ENCODE measurements at places on chromosomes 12 and 14. TPM values are rescaled to one million over a fixed set of nuclear protein-coding genes. Genes with fewer than 3 reads are reported as not detected.
A peak's percentile ranks its signal among the peaks of the same experiment; 100 is the strongest.

Gene SYNE3
- total RNA-seq, result 22.8 TPM

Gene FAM90A1
- 0.30 TPM for total RNA-seq

Gene CCNK
- 99.0 TPM for total RNA-seq

Gene MAP3K9
- total RNA-seq, result 5.6 TPM

Gene IFNG-AS1
- 1.2 TPM for total RNA-seq

Gene PRICKLE1
- not detected for total RNA-seq

Gene USP15
- 95.5 TPM for total RNA-seq

Gene NELL2
- 72.2 TPM for total RNA-seq

Gene SRRM4
- total RNA-seq, result not detected

GRCh38 chr14:26594756-26595545 is 2.9 kb downstream of the NOVA1 start:
- no peak for DNase-seq

DNA sequence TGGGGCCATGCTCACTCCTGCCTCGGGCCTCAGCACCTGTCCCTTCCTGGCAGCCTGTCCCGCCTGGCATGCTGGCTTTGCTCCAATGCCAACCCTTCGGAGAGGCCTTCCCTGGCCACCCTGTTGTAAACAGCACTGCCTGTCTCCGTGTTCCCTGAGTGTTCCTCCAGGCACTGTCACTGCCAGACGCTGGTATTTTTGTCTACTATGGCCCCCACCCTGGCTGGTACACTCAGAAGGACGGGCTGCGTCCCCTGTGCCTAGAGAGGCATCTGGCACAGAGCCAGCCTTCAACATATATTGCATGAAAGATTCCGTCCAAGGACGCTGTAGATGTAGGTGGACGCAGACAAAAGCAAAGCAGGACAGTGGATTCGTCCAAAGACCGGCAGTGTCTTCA is 2.7 kb upstream of the ASPG start:
- DNase-seq, result no peak

- DNase-seq, result peak; percentile 95
Observed at GRCh38 chr14:105045710-105046326, 19.4 kb downstream of the GPR132 start.

DNA sequence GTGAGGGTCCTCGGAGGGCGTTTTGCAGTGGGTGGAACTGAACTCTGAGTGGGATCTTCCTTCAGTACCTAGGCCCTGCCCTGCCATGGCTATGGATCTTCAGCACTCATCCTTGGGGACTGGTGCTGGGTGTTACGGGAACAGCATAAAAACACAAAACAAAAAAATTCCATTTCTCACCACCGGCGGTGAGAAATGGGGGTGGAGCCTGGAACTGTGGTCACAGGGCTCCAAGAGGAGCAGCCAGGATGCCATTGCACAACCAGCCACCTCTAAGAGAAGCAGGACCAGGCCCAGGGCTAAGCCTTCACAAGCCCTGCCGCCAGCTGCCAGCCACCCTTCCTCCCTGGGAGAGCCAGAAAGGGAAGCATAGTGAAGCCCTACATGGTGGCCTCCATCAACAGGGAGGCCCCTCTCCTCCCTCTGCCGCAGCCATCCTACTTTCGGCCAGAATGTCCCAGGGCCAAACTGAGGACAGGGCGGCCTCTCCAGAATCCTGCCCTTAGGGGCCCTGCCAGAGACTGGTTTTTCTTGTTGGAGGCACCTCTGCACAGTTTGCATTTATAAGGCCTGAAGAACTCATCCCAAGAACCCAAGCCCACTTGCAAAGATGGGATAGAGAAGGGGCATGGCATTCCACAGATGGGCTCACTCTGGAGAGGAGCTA is 76.5 kb downstream of the VCPKMT start:
- DNase-seq, result no peak

DNA sequence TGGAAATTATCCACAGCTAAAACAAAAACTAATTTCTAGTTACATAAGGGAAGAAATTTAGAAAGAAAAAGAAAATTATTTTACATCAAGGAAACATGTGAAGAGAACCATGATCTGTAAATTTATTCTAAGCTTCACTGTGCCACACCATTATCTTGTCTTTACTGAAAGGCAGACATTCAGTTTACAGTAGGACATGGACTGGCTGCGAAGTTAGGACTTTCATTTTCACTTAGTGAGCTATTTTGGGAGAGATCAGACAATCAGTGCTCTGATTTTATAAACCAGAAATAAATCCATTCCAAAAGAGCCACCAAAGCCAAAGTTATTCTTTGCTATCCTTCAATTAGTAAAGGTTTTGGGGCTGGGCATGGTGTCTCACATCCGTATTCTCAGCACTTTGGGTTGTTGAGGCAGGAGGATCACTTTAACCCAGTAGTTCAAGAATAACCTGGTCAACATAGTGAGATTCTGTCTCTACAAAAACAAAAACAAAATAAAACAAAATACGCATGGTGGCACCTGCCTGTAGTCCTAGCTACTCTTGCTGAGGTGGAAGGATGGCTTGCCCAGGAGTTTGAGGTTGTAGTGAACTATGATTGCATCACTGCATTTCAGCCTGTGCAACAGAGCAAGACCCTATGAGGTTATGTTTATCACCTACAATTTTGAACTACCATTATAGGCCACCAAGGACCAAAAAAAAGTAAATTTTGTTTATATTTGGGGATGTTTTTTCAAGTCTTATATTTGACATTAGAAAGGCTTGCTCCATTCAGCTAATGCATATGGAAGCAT is 1084.8 kb upstream of the ATXN7L3B start:
- DNase-seq, result no peak

- no peak for DNase-seq
Observed at GRCh38 chr12:131701705-131702572, 9.0 kb upstream of the SFSWAP start.

DNA sequence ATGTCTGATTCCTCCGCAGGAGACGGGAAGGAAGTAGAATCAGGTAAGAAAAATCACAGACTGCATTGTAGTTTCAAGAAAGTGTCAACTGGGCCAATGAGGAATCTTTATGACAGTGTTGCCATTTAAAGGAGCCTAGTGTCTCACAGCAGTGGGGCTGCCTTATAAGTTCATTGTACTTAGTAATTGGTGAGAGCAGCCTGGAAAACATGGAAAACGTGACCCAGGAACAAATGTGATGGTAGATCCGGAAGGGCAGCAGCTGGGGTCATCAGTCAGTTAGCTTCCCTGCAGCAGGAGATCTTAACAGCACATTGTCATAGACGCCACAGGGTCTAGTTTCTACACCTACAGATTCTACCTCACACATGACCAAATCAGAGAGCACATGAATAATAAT is 630.0 kb upstream of the LMO3 start:
- DNase-seq, result no peak

DNA sequence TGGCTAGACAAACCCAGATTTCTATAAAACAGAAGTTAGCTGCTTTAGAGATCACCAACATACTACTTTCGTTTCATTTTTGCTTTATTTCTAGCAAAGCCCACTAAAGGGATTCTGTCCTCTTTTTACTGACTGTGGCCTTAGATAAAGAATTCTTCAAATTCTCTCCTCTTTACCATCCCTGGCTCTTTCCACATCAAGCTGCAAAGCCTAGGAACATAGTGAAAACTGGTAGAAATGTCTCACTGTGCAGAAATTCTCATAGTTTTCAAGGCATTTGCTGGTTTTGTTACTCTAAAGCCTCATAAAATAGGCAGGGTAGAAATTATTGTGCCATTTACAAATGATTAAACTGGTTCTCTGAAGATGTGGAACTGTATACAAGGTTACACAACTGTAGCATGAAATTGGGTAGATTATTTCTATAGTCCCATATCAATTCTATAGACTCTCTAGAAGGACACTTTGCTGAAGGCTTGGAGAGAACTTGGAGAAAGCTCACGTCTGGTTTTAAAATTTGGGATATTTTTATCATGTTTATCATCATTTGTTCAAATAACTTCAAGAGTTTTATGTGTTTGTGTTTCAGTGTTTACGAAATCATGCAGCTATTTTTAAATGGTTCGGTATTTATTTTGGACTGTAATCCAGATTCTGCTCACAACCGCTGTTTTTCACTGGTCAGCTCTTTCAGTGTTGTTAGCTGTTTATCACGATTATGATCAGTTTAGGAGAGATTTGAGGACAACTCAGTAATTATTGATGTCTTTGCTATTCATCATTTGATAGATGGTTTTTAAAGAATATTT is 36.7 kb upstream of the CSRP2 start:
- DNase-seq, result no peak

GRCh38 chr12:7369274-7369729 is 65.4 kb downstream of the ACSM4 start:
- DNase-seq, result no peak

- no peak for DNase-seq
Observed at GRCh38 chr14:68569970-68570409, 222.9 kb downstream of the ZFP36L1 start.

DNA sequence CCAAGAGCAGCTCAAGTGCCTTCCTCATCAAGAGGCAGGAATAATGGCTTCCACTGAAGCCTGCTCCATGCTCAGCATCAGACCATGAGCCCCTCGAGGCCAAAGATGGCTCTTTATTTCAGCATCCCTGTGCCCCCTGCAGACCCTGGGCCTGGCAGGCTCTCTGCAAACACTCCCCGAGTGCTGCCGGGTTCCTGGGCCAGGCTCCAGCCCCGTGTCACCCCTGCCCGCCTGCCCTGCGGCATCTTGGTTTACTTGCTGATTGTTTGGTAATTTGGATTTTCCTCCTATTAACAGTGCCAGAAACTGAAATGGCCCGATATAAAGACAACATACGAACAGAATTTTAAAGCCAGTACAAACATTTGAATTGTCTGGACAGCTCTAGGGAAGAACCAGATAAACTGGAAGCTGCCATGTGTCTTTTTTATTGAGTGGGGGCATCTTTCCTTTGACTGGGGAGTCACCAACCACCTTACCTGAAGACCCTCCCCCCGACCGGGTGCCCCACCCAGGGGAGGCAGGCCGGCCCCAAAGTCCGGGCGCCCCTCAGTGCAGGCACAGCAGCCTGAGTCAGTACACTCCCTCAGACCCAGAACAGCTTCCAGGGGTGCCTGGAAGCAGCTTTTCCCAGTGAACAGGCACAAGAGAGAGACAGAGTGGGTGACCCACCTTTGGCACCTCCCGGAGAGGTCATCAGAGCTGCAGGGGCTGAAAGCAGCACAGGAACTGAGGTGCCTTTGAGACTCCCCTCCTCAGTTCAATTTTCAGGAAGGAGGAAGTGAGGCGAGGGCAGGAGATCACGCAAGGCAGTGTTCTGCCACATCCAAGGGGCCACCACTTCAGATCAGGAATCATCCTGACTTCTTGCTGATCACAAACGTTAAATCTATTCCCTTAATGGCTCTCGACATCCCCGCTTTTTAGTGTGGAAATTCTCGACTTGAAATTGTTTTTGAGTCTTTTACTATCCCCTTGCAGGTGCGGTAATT is 30.6 kb downstream of the ITPK1 start:
- no peak for DNase-seq
